ENCODE measurements at places on chromosomes 13 and 19. TPM values are rescaled to one million over a fixed set of nuclear protein-coding genes. Genes with fewer than 3 reads are reported as not detected.

Gene GIPR
- total RNA-seq, result 6.9 TPM

Gene TEKTIP1
- 1.4 TPM for total RNA-seq

Gene IL4I1
- 8.2 TPM for total RNA-seq

GRCh38 chr13:56012644-56013043, 1128.1 kb upstream of the PRR20A start:
- no peaks in the 10 kb centered on the region for H3K4me1 ChIP-seq
- no peak overlapping the region for H3K4me3 ChIP-seq
- DNase-seq, result no peak
- no peaks in the 10 kb centered on the region for H3K27me3 ChIP-seq

DNA sequence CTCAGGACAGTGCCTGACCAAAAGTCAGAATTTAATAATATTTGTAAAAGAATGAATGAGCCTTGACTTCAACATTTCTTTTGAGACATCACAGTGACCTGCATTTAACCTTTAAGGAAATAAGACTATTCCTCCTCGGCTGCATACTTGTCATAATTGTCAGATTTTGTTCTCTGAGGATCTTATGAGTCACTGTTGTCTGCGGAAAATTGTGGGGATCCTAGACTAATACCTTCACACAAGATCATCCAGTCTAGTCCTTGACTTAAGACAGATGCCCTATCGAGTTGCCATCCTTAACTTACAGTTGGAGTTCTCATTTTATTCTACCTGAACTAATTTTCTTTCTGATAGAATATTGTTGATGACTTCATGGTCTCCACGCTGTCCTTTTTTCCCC, 198.4 kb downstream of the DLEU7 start:
- H3K4me1 ChIP-seq, result no peaks in the 10 kb centered on the region
- H3K36me3 ChIP-seq, result no peaks in the 10 kb centered on the region
- no peak overlapping the region for H3K27ac ChIP-seq
- DNase-seq, result no peak

- DNase-seq, result no peak
- no peak overlapping the region for H3K4me3 ChIP-seq
- H3K27ac ChIP-seq, result no peak overlapping the region
- no peaks in the 10 kb centered on the region for H3K27me3 ChIP-seq
- H3K4me1 ChIP-seq, result no peaks in the 10 kb centered on the region
Observed at GRCh38 chr13:75946536-75947284, 310.6 kb downstream of the LMO7 start.

DNA sequence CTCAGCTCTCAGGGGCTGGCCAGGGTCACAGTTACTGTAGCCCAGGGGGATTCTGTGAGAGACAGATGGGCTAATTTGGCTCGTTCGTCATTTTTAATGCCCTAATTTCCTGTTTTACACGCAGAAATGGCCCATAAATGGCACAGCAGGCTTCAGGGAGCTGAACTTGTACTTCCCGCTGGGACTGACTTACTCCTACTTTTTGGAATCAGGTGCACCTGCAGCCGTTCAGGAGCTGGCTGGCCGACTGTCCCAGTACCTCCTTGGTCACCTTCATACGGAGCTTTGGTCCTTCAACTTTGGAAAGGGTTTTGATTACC, 62.4 kb upstream of the URI1 start:
- DNase-seq, result no peak
- peaks cover 31% of the 10 kb centered on the region for H3K27me3 ChIP-seq
- peaks cover 8% of the 10 kb centered on the region for H3K4me1 ChIP-seq
- H3K4me3 ChIP-seq, result no peak overlapping the region
- no peaks in the 10 kb centered on the region for H3K36me3 ChIP-seq

Data from Calu3 (cell line).